A673 (cell line): ENCODE measurements at places on chromosomes 6 and 20. TPM values are rescaled to one million over a fixed set of nuclear protein-coding genes. Genes with fewer than 3 reads are reported as not detected.

DNA sequence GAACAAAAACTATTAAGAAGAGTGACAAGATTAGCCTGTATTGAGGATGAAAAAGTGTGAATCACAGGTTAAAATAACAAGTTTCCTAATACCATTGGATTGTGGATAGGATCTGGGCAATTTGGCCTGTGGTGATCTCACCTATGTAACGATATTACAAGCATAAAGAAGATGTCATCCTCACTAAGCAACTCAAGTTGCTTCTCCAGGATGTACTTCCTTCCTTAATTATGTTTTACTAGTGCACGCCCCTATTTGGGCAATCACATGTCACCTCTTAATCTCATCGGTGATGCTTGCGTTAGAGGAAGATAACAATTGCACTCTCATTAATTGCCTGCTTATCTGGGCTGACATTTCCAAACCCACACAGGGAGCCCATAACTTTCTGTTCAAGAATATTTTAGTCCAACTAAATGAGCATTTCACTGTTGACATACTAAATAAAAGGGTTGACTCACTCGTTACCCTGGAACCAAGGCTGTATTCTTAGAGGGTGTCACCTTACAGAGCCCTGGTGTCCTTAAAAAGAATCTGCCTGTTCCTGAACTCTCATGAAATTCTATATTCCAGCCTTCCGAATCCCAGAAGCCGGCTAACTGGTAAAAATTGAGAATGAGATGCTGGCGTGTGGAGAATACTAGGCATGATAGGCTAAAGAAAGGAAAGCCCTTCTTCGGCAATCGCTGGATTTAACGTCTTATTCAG lies 88.2 kb upstream of the ATXN1 start:
- H3K27me3 ChIP-seq, result no peaks in the 10 kb centered on the region
- H3K4me3 ChIP-seq, result no peak overlapping the region
- H3K27ac ChIP-seq, result peak overlapping the region; percentile 59
- DNase-seq, result peak; percentile 69
- H3K4me1 ChIP-seq, result peaks cover 41% of the 10 kb centered on the region

DNA sequence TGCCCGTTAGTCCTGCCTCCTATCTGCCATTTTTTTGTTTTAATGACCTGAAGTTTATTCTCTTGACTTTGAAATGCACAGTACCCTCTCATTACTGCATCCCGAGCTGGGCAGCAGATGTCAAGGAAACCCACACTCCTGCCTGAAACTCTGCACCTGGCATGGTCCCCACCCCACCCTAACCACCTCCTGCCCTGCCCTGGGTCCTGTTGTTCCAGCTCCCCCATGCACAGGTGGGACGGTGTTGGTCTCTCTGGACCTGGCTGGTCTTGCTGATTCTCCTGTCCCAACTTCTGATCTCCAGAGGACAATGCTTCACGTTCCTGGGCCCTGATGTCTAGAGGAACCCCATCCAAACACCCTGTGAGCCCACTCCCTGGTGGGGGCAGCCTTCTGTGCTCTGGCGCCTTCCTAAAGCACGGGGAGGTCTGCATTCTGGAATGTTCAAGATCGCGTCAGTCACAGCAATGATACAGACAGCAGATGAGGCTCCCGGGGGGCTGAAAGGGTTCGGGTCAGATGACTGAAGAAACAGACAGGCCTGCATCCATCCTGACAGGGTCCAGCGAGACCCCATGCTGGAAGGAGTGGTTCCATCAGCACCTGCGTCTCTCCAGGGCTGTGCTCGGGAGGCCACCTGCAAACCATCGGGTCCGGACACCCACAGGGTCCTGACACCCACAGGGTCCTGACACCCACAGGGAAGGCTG lies 73.6 kb downstream of the ERMARD start:
- H3K27ac ChIP-seq, result no peak overlapping the region
- no peaks in the 10 kb centered on the region for H3K36me3 ChIP-seq
- H3K27me3 ChIP-seq, result no peaks in the 10 kb centered on the region
- no peaks in the 10 kb centered on the region for H3K4me1 ChIP-seq

DNA sequence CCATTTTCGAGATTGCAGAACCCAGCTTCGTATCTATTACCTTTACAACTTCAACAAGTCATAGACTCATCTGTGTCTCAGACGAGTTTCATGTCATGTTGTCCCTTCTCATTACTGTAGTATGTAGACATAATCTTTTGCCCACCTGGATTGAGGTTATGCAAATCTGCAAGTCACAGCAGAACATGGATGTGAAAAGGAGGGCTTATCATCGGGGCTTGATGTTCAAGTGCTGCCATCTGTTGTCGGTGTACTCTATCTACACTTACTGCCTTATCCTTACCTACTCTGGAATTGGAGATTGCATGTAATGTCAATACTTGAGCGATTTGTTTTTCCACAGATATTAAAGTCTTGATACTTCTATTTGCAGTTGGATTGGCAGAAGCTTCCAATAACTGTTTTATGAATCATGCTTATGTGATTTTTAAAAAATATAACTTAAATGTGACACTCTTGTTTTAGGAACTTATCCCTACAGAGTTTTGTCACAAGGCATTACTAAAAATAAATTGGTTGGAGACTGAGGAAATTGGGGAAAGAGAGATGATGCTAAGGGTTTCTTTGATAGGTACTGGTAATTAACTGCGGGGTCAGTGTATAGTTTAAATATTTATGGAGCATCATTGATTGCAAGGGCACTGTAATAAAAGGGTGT lies 3.0 kb upstream of the GOPC start:
- no peaks in the 10 kb centered on the region for H3K27me3 ChIP-seq
- H3K36me3 ChIP-seq, result no peaks in the 10 kb centered on the region
- no peak overlapping the region for H3K27ac ChIP-seq
- peaks cover under 1% of the 10 kb centered on the region for H3K4me1 ChIP-seq
- H3K4me3 ChIP-seq, result no peak overlapping the region
- DNase-seq, result peak; percentile 72

Gene CDYL
- 57.6 and 66.6 TPM in 2 replicates for total RNA-seq

GRCh38 chr6:80249897-80250296 lies 143.4 kb downstream of the BCKDHB start:
- H3K36me3 ChIP-seq, result no peaks in the 10 kb centered on the region
- no peaks in the 10 kb centered on the region for H3K27me3 ChIP-seq
- no peak overlapping the region for H3K4me3 ChIP-seq
- no peaks in the 10 kb centered on the region for H3K4me1 ChIP-seq

DNA sequence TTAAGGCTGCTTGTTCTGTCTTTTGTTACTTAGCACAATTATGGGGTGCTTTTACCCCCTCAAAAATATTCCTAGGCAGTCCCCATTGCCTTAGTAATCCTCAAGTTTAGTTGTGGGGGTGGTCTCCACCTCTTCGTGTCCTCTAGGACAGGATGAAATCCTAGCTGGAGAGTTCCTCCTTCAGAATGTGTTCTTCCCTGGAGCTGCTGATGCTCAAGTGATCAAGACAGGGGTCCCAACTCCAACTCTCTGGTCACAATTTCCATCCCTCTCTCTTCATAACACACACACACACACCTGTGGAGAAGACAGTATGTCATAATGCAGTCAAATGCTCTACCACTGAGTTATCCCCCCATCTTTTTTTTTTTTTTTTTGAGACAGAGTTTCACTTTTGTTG lies 280.7 kb downstream of the UST start:
- no peak overlapping the region for H3K27ac ChIP-seq
- no peak overlapping the region for H3K4me3 ChIP-seq
- no peaks in the 10 kb centered on the region for H3K36me3 ChIP-seq
- no peak for DNase-seq
- peaks cover 2% of the 10 kb centered on the region for H3K4me1 ChIP-seq

Gene DEF6
- total RNA-seq, result 0.37 and 0.44 TPM in 2 replicates

DNA sequence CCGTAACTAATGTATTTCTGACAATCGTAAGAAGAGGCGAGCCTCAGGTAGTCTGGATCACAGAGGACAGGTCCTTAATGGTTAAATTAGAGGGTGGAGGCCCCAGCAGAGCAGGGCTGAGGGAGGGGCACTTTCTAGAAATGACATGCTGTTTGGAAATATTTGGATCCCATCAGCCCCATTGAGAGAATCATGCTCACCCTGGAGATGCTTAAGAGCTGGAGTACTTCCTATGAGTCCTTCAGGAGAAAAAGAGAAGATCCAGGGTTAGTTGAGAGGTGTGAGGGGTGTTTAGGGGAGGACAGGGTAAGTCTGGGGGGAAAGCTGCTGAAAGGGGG lies 123.0 kb downstream of the TCP11 start:
- no peak overlapping the region for H3K27ac ChIP-seq
- H3K36me3 ChIP-seq, result peaks cover 8% of the 10 kb centered on the region
- no peak overlapping the region for H3K4me3 ChIP-seq
- peaks cover 48% of the 10 kb centered on the region for H3K4me1 ChIP-seq
- DNase-seq, result no peak
- no peaks in the 10 kb centered on the region for H3K27me3 ChIP-seq

- no peak overlapping the region for H3K4me3 ChIP-seq
- H3K4me1 ChIP-seq, result peaks cover 4% of the 10 kb centered on the region
- H3K27me3 ChIP-seq, result peaks cover 48% of the 10 kb centered on the region
Observed at GRCh38 chr20:44828640-44829039, 18.3 kb upstream of the RIMS4 start.

Gene TBX18
- total RNA-seq, result 14.6 and 16.0 TPM in 2 replicates

GRCh38 chr20:43911066-43911465 lies 3.6 kb upstream of the TOX2 start:
- no peak overlapping the region for H3K4me3 ChIP-seq
- no peak overlapping the region for H3K27ac ChIP-seq
- no peaks in the 10 kb centered on the region for H3K27me3 ChIP-seq
- H3K36me3 ChIP-seq, result no peaks in the 10 kb centered on the region
- no peak for DNase-seq
- peaks cover 4% of the 10 kb centered on the region for H3K4me1 ChIP-seq

DNA sequence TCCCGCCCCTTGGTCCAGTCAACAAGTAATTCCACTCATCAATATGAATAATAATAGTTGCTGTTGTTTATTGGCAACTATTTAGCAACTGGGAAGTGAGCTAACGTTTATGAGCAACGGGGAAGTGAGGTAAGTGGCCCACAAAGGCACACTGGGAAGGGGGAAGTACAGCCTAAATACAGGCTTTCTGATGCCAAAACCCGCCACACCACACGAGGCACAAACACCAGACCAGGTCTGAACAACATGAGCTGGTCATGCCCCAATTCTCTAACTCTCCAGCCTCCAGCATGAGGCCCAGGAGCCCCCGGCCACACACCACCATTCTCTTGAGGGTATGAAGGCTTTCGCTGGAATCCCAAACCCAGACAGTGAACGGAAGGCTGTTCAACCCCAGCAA lies 50.8 kb downstream of the PREX1 start:
- H3K27me3 ChIP-seq, result no peaks in the 10 kb centered on the region
- H3K4me3 ChIP-seq, result no peak overlapping the region
- H3K4me1 ChIP-seq, result peaks cover 7% of the 10 kb centered on the region
- peaks cover 27% of the 10 kb centered on the region for H3K36me3 ChIP-seq

Gene SRMS
- total RNA-seq, result not detected in 2 replicates

Gene CTCFL
- total RNA-seq, result 0.90 and 1.6 TPM in 2 replicates

Gene THEMIS
- total RNA-seq, result not detected in 2 replicates

DNA sequence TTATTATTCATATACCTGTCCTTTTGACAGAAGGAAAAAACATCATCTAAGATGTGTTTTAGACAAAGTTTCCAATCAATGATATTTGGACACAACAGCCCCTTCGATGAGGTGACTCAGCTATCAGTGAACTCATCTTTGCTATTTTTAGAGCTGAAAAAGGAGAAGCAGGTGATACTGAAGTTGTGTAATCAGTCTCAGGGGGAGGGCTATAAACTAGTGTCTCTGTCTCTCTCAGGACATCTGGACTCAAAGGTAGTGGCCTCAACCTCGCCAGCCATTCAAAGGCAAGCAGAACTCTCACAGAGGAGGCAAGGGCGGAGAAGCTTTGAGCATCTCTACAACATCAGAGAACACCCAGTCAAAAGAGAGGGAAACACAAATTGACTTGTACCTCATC lies 135.4 kb downstream of the BFSP1 start:
- no peak for DNase-seq
- H3K4me3 ChIP-seq, result no peak overlapping the region
- no peak overlapping the region for H3K27ac ChIP-seq
- peaks cover 3% of the 10 kb centered on the region for H3K36me3 ChIP-seq
- H3K27me3 ChIP-seq, result no peaks in the 10 kb centered on the region

- H3K4me1 ChIP-seq, result peaks cover 48% of the 10 kb centered on the region
- DNase-seq, result peak; percentile 45
- peak overlapping the region; percentile 98 for H3K4me3 ChIP-seq
- no peaks in the 10 kb centered on the region for H3K27me3 ChIP-seq
- H3K27ac ChIP-seq, result peak overlapping the region; percentile 97
Observed at GRCh38 chr6:42744351-42744893, 1.5 kb downstream of the TBCC start.

- no peak overlapping the region for H3K4me3 ChIP-seq
- no peaks in the 10 kb centered on the region for H3K27me3 ChIP-seq
- DNase-seq, result no peak
- H3K4me1 ChIP-seq, result peaks cover 9% of the 10 kb centered on the region
Observed at GRCh38 chr6:140463312-140463710, 1088.9 kb upstream of the CITED2 start.

DNA sequence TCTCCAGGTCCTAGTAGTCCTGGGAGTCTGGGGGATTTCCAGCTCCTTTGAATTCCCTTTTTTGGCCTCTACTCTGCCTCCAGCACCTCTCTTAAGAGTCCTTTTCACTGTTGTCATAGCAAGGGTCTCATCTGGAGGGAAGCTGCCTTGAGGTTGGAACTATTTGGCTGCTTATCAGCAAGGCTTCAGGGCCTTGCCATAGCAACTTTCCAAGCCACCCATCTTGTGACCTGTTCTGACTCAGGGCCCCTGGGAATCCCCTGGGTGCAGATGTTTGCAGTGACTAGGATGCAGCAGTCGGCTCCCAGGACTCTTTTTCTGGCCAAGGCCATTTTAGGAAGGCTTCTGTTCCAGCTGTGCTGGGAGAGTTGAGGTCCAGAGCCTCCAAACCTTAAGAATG lies 12.4 kb downstream of the PKIG start:
- no peak overlapping the region for H3K27ac ChIP-seq
- DNase-seq, result no peak
- no peaks in the 10 kb centered on the region for H3K27me3 ChIP-seq
- peaks cover 20% of the 10 kb centered on the region for H3K36me3 ChIP-seq

Gene ESR1
- 0.09 TPM in 1 of 2 replicates, not detected in the other for total RNA-seq

DNA sequence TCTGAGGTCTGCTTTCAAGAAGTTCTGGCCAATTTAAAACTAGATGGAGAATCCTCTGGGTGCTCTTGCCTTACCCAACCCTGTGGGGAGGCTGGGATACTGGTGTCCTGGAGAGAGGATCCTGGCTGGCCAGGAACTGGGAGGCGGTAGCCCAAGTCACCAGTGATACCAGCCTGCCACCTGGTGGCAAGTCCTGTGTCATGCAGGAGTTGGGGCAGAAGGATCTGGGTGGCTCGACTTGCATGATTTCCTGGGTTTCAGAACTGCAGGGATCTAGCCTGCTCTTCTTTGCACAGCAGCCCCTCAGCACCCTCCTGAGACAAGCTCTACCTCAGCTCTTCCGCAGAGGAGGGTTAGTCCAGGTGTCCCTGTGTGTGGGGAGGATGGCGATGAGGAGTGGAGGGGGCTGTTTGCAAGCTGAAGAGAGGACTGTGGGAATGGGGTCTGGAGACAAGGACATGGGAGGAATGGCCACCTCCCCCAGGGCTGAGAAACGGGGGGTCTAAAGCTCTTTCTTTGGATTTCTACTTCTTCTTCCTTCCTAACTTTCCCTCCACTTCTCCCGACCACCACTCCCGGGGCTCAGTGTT lies 4.2 kb downstream of the KCNK17 start:
- no peaks in the 10 kb centered on the region for H3K4me1 ChIP-seq
- H3K36me3 ChIP-seq, result no peaks in the 10 kb centered on the region
- no peak overlapping the region for H3K4me3 ChIP-seq
- H3K27ac ChIP-seq, result no peak overlapping the region

- no peaks in the 10 kb centered on the region for H3K27me3 ChIP-seq
- no peak overlapping the region for H3K4me3 ChIP-seq
- DNase-seq, result no peak
- H3K27ac ChIP-seq, result no peak overlapping the region
- H3K4me1 ChIP-seq, result peaks cover 15% of the 10 kb centered on the region
Observed at GRCh38 chr6:157155804-157156203, 167.5 kb downstream of the TMEM242 start.

Gene LZTS3
- 6.1 and 7.5 TPM in 2 replicates for total RNA-seq

Gene LY6G6C
- 0.42 and 0.80 TPM in 2 replicates for total RNA-seq
